IPS-NIHi11 (cell line): ENCODE measurements at places on chromosomes 7 and 10.

- DNase-seq, result no peak
Observed at GRCh38 chr10:31953080-31953479, 24.4 kb upstream of the ARHGAP12 start.

DNA sequence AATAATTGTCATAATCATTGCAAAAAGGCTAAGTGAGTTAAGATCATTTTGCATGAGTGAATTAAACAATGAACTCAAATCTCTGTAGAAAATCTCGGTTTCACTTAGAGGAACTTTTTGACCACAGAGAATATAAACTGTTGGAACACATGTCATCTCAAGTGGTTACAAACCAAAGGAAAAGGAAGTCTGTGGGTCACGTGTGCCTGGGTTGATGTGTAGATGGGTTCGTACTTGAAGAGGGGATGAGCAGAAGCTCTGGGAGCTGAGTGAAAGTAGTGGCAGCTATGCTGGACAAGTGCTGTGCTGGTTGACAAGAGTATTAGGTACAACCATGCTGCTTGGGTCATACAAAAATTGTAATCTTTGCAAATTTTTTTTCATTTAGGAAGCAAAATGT lies 35.0 kb downstream of the GLRX3 start:
- DNase-seq, result no peak

GRCh38 chr7:26199301-26200037 lies 1.1 kb downstream of the HNRNPA2B1 start:
- no peak for DNase-seq

DNA sequence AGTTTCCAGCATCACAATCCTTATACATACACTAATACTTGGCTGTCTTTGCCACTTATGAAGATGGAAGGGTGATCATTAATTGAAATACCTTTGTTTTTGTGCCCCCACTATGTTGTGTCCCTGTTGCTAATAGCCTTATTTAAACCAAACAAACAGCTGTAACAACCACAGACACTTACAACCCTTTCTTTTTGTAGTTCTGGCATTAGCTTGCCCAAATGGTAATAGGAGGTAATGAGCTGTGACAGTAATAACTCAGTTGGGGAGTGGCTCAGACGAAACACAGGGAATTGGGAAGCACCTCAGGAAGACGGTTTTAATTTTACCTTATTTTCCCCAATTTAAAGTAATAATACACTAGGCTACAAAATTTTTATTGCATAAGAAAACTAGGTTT lies 83.4 kb downstream of the MDFIC start:
- no peak for DNase-seq

GRCh38 chr10:132392184-132392800 lies 4.7 kb upstream of the PWWP2B start:
- DNase-seq, result no peak

GRCh38 chr10:64283621-64284020 lies 762.4 kb downstream of the REEP3 start:
- DNase-seq, result no peak

- no peak for DNase-seq
Observed at GRCh38 chr7:25186436-25186835, 41.9 kb downstream of the NPVF start.

DNA sequence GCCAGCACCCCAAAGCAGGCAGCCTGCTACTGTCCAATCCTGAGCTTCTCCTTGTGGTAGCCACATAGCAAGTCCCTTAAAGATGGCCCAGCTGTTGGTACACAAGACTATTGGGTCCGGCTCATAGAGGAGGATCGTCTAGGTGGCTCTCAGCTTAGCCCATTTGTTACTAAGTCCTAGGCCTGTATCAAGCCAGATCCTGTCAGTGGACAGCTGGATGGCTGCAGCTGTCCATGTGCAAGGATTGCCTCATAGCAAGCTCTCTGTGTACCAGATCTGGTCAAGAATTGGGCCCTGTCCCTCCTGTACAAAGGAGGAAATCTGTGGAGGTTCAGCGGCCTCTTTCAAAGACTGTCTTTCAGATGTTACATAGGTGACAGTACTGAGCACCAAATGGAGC lies 12.2 kb upstream of the TMEM168 start:
- no peak for DNase-seq

GRCh38 chr10:48322017-48322416 lies 15.5 kb downstream of the MAPK8 start:
- DNase-seq, result no peak

- DNase-seq, result no peak
Observed at GRCh38 chr7:53101026-53101425, 65.6 kb downstream of the POM121L12 start.
